ENCODE measurements at places on chromosomes 3 and 15.
A peak's percentile ranks its signal among the peaks of the same experiment; 100 is the strongest.

DNA sequence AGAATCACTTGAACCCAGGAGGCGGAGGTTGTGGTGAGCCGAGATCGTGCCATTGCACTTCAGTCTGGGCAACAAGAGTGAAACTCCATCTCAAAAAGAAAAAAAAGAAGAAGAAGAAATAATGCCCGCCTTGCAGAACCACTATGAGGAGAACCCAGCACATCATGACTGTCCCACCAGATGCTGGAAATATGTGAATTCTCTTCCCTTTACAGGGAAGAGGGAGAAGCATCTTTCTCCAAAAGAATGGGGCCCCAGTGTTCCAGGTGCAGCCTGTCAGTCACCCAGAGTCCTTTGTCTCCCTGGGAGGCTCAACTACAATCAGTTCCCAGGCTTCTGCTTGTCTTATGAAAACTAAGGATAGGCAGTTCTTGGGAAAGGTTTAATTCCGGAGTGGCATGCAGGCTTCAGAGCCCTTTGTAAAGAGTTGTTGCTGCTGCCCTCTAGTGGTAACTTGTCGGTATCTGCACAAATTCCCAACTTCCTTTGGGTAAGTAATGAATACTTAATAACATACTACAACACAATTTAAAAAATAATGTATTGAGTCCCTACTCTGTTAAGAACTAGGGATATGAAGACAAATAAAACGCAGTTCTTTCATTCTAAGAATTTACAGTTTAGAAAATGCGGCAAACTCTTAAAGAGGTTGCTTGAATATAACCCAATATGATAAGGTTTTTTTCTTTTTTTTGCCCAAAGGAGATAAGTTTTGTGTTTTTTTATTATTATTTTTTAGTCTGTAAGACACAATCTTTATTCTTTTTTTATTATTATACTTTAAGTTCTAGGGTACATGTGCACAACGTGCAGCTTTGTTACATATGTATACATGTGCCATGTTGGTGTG, 18.6 kb upstream of the TICRR start:
- DNase-seq = peak; percentile 92

DNA sequence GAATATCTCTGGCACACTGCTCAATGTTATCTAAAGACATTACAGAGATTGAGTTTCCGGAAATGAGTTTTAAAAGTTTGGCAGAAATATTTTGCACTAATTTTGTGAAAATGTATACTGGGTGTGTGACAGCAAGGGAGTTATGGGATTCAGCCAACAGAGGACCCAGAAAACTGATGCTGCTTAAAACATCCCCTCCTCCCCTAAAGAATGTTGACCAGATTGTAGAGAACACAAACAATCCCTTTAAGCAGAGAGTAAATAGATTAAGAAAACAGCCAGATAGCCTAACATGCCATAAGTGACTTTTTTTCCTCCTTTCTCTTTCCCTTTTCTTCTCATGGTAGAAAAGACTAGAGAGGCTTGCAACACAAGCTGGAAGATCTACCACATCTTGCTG, 928.0 kb upstream of the ALCAM start:
- DNase-seq = peak; percentile 79

DNA sequence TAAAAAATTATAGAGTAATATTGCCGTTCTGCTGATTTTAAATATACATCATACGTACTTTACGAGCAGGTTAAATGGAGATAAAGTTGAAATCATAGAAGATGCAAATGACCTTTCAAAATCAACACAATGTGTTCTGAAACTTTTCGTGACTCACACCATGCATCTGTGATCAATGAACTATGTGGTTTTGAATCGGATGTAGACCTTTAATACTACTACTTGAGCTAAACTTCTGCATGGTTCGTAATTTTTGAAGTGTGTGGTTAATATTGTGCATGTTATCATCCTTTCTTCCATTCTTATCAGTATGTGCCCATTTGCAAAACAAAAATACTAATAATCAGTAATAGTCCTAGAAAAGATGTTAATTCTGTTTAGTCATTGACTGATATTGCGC, 58.9 kb downstream of the GASK1A start:
- no peak for DNase-seq

DNA sequence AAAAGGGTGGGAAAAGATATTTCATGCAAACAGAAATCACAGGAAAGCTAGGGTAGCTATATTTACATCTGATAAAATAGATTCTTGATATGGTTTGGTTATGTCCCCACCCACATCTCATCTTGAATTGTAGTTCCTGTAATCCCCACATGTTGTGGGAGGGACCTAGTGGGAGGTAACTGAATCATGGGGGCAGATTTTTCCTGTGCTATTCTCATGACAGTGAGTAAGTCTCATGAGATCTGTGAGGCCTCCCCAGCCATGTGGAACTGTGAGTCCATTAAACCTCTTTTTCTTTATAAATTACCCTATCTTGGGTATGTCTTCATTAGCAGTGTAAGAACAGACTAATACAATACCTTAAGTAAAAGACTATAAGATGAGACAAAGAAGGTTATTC, 558.1 kb downstream of the RSL24D1 start:
- no peak for DNase-seq

DNA sequence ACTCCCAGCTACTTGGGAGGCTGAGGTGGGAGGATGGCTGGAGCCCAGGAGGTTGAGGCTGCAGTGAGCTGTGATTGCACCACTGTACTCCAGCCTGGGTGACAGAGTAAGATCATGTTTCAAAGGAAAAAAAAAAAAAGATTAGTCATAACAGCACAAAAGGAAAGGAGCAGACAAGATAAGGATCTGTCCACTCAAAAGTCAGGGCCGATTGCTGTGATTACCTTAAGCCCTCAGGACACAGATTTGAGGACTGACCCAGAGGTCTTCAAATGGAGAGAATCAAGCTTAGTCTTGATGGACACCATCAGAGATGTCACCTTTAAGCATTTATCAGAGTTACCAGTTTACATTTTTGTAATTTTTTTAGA, 23.9 kb upstream of the HEG1 start:
- no peak for DNase-seq

GRCh38 chr15:53836618-53837017, 77.2 kb upstream of the WDR72 start:
- DNase-seq = no peak

DNA sequence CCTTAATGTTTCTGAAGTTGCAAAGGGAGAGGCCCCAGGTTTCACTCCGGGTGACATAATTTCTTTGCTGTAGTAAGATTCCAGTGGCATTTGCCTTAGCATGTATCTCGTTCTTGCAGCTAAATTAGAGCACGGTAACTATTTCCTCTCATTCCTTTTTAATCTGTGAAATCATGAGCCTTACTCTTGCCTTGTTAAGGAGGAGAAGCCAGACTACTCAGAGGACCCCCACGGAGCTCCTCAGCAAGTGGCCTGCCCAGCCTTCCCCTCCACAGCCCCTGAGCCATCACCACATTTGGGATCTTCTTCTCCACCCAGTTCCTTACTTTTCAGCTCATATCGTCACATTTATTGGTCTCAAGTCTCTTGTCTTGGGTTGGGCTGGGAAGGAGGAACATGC, 54.2 kb downstream of the ABHD2 start:
- no peak for DNase-seq

DNA sequence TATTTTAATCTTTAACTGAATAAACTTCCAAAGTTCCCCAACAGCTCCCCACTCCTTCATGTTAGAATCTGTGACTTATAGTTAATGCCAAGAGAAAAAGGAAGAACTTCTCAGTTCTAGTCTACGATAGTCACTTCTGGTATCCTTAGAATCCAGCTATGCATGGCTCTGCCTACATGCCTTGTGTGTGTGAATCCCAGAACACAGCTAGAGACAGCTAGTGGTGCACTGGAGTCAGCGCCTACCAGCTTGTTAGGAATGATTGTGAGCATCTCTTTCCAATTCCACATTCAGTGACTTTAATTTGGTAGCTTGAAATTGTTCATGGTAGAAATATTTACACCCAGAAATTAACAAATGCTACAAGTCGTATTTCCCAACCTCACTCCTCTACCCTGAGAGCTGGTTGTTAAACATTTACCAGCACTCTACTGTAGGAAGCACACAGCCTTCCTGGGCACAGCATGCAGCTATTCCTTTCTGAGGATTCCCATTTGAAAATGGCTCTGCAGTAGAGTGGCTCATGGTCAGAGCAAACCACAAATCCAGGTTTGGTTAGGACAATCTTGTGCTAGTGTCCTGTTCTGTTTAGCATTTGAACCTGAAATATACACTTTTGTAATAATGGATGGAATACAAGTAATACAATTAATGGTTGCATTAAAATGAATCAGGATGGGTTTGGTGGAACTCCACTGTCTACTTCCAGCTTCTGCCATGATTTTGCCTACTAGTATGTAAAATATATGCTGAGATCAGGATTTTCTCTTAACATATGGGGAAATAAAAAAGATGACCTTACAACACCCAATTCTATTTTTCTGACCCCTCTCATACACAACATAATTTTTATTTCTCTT, 371.0 kb upstream of the GBE1 start:
- no peak for DNase-seq

DNA sequence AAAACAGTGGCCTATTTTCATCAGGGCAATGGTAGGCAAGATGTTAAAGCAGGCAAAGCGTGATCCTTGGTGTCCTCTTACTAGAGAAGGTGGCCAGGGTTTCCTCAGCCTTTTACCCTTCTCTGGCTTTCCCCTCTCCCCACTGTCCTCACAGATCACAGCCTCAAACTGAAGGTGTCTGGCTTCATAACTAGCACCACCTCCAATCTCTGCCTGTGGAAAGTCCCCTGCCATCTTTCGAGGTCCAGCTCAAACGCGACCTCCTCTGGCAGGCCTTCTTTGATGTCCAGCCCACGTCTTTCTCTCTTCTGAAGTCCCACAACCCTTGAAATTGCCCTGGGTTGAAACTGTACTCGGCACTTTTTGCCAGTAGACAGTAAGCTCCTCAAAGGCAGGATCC, 35.9 kb downstream of the CYP19A1 start:
- no peak for DNase-seq

DNA sequence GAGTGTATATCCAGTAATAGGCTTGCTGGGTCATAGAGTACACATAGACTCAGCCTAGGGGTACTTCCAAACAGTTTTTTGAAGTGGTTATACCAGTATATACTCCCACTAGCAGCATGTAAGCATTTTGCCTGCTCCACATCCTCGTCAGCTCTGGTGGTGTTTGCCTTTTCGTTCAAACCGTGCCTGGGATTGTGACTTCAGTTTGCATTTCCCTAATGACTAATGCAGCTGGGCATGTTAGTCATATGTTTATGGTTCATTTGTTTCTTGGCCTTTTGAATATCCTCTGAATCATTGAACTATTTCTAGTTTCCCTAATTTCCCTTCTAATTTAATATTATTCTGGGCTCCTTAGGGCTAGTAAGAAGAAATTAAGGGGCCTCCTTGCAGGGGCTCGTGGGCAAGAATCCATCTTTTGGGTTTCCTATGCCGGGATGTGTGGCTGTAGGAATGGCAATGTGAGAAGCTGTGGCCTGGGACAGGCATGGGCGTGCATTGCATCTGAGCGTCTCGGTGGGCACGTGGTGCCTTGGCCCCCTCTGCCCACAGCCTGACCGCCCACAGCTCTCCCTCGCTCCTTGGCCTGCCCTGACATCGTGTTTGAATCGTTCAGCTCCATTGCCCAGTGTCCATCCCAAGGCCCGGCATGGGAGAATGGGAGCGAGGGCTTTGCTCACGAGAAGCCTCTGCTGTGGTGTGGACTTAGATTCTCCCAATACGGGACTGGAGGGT, 26.4 kb downstream of the FAH start:
- no peak for DNase-seq

- DNase-seq = no peak
Measured at GRCh38 chr3:73144828-73145227, 83.4 kb downstream of the EBLN2 start.

DNA sequence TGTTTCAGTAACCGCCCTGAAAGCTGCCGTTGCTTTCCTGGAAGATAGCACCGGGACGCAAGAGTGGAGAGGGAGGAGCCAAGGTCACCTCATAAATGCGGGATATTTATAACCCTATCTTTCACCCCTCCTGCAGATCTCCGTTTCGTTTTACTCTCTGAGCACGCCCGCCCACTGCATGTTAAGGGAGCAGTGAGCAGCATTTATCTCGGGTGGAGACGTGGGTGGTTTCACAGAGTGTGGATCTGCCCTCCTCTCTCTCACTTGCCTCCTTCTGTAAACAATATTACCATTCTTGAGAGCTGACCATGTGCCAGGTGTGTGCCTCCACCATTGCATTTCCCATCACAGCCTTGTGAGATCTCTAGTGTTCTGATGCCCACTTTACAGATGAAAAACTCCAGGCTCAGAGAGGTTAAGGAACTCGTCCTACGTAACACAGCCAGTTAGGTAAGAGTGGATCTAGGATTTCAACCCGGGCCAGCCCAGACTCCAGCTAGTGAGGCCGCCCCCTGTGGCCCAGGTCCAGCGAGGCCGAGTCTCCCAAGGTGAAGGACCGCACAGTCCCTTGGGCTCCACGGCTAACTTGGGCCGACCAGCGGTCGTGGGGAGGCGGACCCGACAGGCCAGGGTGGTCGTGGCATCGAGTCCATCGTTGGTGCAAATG, 16.9 kb upstream of the SEMA4B start:
- DNase-seq = no peak

- DNase-seq = peak; percentile 21
Measured at GRCh38 chr15:97129674-97130073, 799.2 kb downstream of the NR2F2 start.

- peak; percentile 72 for DNase-seq
Measured at GRCh38 chr3:124281453-124282316, 289.8 kb upstream of the ROPN1 start.

- no peak for DNase-seq
Measured at GRCh38 chr3:136050250-136050649, 84.7 kb downstream of the PPP2R3A start.

DNA sequence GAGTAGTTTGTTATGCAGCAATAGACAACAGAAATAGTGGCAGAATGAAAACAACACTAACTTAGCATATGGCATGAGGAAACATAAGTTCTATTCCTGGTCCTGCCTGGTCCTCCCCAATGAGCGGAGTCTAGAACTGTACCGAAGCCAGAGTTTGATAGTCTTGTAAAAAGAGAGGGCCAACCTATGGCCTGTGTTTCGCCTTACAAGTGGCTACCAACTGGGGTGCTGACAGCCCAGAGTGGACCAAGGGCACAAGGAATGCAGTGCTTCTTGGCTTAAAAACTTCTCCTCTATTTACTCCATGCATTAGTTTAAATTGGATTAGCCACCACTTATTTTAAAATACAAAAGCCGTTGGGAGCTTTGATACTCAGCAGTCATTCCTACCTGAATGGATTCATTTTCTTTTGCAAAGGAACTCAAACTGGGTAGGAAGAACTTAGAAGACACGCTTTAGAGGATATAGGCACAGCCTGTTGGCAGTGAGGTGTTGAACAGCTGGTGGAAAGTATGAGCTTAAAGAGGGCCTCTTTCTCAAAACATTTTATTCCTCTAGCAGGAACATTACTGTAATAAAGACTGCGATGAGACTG, 302.9 kb downstream of the PLCL2 start:
- peak; percentile 61 for DNase-seq

- no peak for DNase-seq
Measured at GRCh38 chr3:129694228-129694627, 87.8 kb upstream of the PLXND1 start.

Data from NCI-H82 (cell line).